OCI-LY7 (cell line): ENCODE measurements at places on chromosomes 6 and 20. TPM values are rescaled to one million over a fixed set of nuclear protein-coding genes. Genes with fewer than 3 reads are reported as not detected.

DNA sequence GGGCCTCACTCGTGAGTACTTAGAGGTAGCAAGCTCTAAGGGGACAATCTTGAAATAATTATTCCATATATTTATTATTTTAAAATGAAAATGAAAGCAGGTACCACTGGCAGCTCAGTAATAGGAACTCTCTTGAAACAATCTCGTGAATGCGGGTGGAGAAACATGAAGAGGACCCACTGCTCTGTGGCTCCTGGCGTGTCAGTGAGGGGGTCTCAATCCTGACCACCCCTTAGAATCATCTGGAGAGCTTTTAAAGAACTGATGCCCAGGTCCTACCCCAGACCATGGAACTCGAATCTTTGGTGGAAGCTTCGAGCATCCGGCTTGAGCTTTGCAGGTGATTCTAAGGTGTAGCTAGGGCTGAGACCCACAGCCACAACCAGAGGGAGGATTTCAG is 23.9 kb upstream of the PXDC1 start:
- DNase-seq: no peak

DNA sequence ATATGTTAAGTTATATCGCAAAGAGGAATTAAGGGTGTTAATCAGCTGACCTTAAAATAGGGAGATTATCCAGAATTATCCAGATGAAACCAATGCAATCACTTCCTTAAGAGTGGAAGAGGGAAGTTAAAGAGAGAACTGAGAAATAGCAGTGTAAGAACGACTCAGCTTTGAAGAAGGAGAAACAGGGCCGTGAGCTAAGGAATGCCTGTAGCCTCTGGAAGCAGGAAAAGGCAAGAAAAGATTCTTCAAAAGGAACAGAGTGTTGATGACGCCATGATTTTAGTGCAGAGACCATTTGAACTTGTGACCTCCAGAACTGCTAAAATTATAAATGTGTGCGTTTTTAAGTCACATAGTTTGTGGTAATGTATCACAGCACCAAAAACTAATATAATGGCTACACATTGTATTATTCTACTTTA is 32.7 kb downstream of the ILRUN start:
- no peak for DNase-seq

DNA sequence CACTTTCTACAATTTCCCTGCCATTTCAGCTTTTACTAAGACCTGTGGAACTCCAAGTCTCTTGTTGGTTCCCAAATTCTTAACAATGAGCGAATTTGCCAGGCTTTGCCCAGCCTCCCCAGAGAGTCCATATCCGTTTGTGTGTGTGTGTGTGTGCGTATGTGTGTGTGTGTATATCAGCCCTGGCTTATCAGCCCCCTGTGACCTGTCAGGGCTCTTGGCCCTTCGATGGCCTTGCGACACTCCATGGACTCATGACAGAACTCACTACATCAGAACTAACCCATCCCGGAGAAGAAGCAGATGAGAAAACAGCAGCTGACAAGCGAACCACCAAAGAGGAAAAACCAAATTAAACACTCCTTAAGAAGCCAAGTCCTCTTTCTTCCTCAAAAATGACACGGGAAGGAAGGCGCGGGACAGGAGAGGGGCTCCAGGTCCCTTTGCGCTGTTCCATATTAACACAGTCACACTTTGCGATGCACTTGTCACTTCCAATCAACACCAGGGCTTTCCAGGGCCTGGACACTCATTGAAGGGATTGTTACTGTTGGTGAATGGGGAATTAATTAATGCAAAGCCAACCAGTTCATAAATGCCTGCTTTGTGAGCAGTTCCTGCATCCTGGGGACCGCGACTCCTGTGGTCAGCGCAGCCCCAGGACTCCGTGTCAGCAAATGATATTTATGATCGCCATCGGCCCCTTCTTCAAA is 524.0 kb downstream of the CD83 start:
- DNase-seq: no peak

The MUC21 gene
- not detected in 2 replicates for total RNA-seq
